ENCODE measurements at places on chromosomes 2 and 18. TPM values are rescaled to one million over a fixed set of nuclear protein-coding genes. Genes with fewer than 3 reads are reported as not detected.

AFTPH gene
- 28.4 TPM for total RNA-seq

RAX gene
- total RNA-seq, result not detected

TMEM17 gene
- total RNA-seq, result 1.6 TPM

ATP6V1C2 gene
- total RNA-seq, result not detected

DSC2 gene
- 69.5 TPM for total RNA-seq

STK17B gene
- total RNA-seq, result 31.0 TPM

TDRD15 gene
- total RNA-seq, result not detected

PCARE gene
- total RNA-seq, result not detected

TRAPPC12 gene
- total RNA-seq, result 101 TPM

PASK gene
- total RNA-seq, result 4.4 TPM

WDPCP gene
- total RNA-seq, result 14.6 TPM

SERPINB11 gene
- not detected for total RNA-seq

POTEJ gene
- not detected for total RNA-seq

DNER gene
- 7.9 TPM for total RNA-seq

SNRNP200 gene
- total RNA-seq, result 67.0 TPM

Measured in placental epithelial cell (primary cell).